Urinary bladder (tissue), 4 donors: ENCODE measurements at places on chromosomes 12 and 14. TPM values are rescaled to one million over a fixed set of nuclear protein-coding genes. Genes with fewer than 3 reads are reported as not detected.

Gene KERA
- total RNA-seq = 1.1 TPM

Gene ESR2
- total RNA-seq = 1.7 TPM

Gene BIN2
- total RNA-seq = 2.3 TPM

Gene CS
- total RNA-seq = 64.3 TPM

Gene KRT74
- not detected for total RNA-seq

Gene METTL1
- total RNA-seq = 4.9 TPM

Gene ERP27
- 27.3 TPM for total RNA-seq

Gene RNF31
- total RNA-seq = 30.8 TPM

DNA sequence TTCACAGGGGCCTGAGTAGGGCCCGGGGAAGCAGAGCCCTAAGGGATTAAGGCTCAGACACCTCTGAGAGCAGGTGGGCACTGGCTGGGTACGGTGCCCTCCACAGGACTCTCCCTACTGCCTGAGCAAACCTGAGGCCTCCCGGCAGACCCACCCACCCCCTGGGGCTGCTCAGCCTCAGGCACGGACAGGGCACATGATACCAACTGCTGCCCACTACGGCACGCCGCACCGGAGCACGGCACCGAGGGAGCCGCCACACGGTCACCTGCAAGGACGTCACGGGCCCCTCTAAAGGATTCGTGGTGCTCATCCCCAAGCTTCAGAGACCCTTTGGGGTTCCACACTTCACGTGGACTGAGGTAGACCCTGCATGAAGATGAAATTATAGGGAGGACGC is 7.1 kb downstream of the LTBR start:
- DNase-seq = no peak

DNA sequence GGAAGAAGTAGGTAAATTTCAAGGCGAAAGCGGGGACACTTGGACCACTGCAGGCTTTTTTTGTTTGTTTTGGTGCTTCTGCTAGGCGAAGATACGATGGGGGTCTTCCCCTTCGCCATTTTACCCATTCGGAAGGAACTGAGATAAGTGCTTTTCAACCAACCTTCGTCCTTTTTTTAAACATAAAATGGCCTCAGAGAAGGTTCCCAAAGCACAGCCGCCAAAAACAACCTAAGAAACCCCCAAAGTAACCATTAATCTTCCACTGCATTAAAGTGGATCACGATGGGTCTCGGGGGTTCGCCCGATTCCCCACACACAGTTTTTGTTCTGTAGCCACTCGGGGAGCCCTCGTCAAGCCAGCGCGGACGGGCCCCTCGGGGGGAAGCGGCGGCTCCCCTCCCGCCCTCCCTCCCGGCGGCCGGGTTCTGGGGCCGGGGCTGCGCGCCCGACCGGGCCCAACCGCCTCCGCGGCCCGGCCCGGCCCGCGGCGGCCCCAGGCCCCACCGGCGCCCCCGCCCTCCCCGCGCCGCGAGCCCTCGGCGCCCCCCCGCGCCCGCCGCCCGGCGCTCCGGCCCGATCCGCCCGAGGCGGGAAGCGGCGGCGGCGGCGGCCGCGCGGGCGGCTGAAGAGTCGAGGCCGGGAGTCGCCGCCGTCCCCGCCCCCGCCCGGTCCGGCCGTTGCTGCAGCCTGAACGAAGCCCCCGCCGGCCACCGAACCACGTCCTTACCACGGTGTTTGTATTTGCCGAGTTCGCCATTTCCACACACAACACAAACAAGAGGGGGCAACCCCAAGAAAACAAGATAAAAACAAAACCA is 790 bp downstream of the GTF2A1 start:
- no peak for DNase-seq

DNA sequence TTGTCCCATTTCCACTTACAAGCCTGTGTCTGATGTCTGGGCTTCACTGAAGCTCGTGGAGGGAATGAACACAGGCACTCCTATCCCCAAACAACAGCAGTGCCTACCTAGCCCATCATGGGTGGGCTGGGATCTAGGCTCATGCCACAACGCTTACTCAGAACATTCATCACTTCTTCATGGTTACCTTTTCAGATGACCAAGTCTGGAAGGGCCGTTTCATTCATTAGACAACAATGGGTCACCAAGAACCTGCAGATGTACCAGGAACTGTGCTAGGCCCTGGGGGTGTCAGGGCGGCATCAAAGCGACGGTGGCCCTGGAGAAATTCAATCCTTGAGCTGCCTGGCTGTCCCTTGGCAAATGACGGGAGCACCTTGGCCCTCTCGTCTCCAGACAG is 64.9 kb upstream of the FZD10 start:
- no peak for DNase-seq

GRCh38 chr12:43237238-43237879 is 314.6 kb downstream of the ADAMTS20 start:
- no peak for DNase-seq

DNA sequence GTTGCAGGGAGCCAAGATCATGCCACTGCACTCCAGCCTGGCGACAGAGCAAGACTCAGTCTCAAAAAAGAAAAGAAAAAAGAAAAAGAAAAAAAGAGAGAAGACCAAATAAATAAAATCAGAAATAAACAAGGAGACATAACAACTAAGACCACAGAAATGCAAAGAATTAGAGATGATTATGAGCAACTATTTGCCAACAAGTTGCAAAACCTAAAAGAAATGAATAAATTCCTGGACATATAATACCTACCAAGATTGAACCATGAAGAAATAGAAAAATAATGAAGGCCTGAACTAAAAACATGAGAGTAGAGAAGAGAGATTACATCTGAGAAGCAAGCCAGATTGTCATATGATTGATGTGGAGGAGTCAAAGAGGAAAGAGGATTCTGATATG is 17.6 kb upstream of the EPS8 start:
- no peak for DNase-seq

DNA sequence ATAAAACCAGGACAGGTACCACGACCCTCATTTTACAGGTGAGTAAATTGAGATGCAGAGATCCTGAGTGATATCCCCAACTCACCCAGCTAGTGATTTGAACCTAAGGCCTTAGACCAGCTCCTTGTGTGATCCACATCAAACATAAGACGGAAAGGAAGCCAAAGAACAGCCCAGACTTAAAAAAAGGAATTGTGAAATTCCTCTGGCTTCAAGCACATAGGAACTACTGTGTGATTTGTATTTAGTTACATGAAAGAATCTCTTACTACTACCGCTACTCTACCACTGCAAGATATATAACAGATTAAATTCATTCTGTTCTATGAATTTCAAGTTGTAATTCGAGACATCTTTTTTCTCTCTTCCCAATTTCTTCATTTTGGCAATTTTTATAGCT is 10.5 kb downstream of the E2F7 start:
- no peak for DNase-seq

DNA sequence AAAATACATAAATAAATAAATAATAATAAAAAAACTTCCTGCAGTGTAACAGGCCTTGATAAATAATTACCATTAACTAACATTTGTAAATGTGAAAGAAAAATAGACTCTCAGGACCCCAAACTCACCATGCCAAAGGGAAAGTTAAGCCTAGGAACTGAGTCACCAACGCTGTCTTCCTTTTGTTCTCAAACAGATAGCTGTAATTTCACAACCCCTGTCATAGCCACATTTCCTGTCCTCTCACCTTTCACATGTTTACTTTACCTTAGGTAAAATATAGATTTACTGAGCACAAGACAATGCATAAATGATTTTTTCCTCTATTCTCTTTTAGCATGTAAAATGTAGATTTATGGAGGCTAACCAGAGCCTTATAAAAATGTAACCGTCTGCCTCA is 35.9 kb upstream of the CHST11 start:
- no peak for DNase-seq

DNA sequence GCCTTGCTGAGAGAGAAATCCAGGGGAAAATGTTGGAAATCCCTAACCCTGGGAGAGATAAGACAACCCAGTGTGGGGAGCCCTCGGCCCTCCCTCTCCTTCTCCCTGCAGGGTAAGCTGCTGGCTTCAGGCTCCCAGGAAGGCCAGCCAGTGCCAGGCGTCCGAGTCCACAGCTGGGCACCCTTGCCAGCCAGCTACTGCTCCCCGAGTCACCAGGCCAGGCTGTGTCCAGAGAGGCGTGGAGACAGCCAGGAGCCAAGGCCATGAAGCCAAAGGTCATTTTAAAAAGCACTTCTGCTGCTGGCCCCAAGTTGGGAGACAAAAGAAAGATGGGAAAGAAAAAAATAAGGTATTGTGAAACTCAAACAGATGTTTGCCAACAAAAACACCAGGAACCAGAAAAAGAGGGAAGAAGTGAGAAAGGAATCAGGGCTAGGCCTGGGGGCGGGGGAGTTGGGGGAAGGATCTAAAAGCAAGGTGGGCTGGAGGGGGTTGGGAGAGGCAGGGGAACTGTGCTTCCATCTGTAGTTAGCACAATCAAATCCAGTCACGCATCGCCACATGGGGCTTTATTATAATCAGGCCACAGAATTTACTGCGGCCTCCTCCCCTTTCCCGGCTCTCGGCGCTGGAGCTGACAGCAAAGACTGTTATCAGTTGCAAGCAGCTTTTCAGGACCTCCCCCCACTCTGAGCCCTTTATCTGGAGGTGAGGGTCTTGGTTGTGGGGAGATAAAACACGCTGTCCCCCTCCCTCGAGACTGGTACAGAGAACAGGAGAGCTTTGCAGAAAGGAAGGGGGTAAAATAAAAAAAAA is 33.5 kb downstream of the RBM19 start:
- DNase-seq = no peak

DNA sequence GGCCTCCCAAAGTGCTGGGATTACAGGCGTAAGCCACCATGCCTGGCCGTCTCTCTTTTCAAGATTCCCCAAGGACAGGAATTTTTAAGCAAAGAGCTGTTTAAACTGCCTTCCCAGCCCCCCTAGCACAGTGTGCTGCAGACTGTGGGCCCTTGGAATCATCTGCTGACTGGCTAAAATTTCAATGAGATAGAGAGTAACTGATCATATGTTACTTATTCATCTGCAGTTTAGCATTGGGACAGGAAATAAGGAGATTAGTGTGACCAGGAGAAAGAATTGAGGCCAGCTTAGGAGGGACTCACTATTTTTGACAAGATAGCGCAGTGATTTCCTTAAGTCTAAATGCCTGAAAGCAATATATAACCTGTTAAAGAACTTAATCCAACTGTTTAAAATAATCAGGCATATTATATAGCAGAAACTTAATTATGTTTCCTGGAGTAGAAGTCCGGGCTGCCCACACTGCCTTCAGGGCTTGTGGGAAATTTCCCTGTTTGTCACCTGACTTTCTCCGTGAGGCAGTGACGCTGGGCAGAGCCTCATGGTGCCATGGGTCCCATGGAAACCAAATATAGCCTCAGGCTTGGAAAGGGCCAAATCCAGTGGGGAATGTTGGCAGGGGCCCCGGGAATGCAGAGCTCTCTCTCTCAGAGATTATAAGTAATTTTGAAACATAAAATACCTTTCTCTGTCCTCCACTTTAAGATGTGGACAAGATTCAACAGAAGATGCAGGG is 22.8 kb upstream of the CEBPE start:
- DNase-seq = no peak

- no peak for DNase-seq
Measured at GRCh38 chr12:68608191-68608590, 2.5 kb upstream of the RAP1B start.
